Cerebellar nuclear complex (tissue), 1 donor: ENCODE measurements at places on chromosomes 5 and 9.

GRCh38 chr5:124961521-124961920, 215.1 kb upstream of the ZNF608 start:
- no peak for DNase-seq

GRCh38 chr9:123440256-123440655, 84.3 kb downstream of the CRB2 start:
- no peak for DNase-seq

- DNase-seq: no peak
These were observed 912.9 kb upstream of the SEMA6A start for GRCh38 chr5:117487556-117487955.

DNA sequence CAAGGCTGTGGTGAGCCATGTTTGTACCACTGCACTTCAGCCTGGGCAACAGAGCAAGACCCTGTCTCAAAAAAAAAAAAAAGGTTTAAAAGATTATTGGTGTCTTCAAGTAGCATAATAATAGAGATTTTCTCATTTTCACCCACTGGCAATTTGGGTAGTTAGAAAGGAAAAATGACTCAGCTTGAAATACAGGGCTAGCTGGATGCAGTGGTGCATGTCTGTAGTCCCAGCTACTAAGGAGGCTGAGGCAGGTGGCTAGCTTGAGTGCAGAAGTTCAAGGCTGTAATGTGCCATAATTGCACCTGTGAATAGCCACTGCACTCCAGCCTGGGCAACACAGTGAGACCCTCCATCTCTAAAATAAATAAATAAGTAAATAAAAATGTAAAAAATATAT, 111.1 kb downstream of the ARRDC3 start:
- DNase-seq: no peak

DNA sequence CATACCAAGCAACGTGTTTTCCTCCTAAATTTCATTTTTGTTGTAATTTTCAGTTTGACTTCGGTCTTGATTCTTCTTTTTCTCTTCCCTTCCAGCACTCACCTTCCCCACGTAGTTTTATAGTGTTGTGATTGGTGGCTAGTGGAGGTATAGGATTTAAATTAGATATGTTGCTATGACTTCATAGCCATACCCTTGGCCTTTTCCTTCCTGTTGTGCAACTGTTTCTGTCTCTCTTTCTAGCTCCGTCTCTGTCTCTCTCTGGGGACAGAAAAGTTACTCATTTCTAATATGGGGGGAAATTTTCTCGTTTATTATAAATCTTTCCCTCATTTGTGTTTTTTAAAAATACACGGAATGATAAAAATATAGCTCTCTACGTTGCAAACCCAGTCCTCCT, 20.6 kb upstream of the C5orf24 start:
- DNase-seq: no peak

DNA sequence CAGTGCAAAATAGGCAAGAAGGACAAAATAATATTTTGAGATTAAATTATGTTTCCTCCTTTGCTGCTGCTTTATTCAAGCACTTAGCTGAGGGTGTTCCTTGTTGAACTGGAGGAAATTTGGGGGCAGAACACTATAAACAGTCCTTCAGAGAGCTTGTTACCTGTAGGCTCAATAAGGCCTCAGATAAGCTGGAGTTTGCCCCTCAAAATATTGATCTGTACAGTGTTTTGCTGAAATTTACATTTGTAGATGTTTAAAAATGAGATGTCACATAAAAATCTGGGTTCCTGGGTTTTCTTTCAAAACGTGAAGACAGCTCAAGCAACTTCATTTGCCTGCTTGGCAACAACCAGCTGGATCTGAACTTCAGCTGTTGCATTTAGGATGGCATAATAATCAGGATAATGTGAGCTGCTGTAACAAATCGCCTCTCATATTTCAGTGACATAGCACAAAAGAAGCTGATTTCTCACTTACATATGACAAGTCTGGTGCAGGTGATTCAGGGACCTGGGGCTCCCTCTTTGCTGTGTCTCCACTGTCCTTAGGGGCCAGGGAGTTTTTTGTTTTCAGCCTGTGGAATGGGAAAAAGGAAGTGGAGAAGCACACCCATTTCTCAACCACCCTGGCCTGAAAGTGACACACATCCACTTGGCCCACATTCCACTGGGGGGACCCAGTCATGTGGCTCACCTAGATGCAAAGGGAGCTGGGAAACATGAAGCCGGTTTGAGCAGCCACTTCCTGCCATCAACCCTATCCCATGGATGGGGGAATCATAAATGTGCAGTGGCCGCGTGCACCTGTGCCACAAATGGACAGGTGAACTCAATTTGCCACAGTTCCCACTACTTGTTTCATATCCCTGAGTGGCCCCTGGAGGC, 2.4 kb upstream of the PSAT1 start:
- no peak for DNase-seq

GRCh38 chr5:69415584-69415958, 655 bp downstream of the MARVELD2 start:
- no peak for DNase-seq

DNA sequence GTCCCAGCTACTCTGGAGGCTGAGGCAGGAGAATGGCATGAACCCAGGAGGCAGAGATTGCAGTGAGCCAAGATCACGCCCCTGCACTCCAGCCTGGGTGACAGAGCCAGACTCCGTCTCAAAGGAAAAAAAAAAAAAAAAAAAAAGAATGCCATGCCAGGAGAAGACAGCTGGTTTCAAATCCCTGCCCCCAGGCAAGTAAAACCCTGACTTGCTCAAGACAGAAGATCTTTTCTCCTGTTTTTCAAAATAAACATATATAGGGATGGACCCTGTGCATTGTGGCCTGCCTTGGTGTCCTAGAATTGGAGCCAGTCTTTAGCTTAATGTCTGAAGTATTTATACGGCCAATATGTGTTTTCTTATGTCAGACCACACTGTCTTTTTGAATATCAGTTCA, 177.1 kb downstream of the NR3C1 start:
- DNase-seq: no peak

DNA sequence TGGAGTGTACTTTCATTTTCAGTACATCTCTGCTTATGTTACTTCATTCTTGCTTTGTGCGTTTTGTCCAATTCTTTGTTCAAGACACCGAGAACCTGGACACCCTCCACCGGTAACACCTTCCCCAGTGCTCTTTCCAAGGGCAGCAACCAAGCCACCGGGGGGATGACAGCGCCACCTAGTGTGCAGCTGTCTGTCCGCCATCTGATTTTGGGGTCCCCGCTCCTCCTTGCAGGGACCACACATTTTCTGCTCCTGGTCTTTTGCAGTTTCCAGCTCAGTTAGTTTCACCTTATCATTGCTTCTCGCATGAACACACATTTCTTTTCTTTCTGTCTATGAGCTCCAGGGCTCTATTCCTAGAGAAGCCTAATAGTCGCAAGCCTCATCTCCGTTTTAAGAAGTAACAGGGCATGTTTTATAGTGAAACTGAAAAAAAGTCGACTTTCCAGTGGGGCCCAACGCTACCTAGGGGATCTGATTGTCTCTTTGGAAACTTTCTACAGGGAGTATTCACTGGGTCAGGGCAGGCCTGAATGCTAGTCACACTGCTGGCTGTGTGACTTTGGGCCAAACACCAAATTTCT, 152.1 kb downstream of the FSTL4 start:
- DNase-seq: no peak

- DNase-seq: no peak
These were observed 758.7 kb downstream of the CDH18 start for GRCh38 chr5:19229179-19229835.

- no peak for DNase-seq
These were observed 77.8 kb downstream of the CSNK1A1 start for GRCh38 chr5:149473441-149473840.

GRCh38 chr9:1880038-1880565, 135.0 kb upstream of the SMARCA2 start:
- DNase-seq: no peak

DNA sequence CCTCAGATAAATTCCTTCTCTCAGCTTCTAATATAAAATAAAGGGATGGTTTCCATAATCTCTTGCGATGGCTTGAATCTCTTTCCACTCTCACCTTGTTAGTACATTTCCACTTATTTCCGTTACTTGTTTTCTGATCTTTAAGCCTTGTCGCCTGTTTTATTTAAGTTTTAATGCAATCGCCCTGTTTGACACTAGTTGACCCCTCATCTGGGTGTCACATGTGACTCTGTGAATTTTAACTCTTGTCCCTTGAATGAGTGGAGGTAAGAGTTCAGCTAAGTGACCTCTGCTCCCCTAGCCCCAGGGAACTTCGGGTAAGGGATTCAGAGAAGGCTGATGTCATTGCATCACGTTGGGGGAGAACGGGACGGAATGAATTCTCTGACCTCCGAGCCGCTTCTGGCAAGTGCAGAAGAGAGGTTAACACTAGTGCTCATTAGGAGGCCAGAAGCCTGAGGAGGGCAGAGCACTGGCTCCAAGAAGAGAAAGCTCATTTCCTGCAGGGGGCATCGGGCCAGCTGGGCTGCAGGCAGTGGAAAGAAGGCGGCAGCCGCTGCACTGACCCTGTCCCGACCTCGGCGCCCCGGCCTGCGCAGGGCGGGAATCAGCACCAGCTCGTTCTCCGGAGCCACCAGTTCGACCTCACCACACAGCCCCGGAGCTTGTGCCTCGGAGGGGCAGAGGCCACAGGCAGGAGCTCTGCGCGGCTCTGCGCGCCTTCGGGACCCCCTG, 569 bp downstream of the HINT2 start:
- peak; percentile 26 for DNase-seq

DNA sequence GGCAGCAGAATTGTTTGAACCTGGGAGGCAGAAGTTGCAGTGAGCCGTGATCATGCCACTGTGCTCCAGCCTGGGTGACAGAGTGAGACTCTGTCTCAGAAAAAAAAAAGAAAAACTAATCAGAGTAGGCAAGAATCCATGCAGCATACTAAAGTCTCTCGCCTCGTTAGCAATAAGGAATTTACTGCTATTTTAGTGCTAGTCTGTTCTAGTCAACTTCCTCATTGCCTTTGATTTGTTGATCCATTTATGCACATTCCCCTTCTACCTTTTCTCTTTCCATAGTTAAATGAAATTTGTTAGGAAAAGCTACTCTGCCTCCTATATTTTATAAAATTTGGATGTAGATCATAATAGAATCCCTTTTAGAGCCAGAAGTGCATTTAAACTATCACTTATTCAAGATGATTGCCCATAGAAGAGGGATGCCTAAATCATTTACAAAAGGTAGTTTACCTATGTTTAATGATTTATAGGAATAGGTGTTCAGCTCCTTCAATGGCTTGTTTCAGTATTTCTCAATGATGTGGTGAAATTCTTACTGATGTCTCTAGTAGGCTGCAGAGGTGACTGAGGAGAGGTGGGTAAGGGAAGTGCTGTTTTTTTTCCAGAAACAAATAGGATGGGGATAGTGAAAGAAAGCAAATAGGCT, 1.9 kb downstream of the LRRC19 start:
- DNase-seq: no peak

- DNase-seq: no peak
These were observed 3.4 kb upstream of the RHOBTB3 start for GRCh38 chr5:95727764-95728191.

- no peak for DNase-seq
These were observed 73.9 kb downstream of the KIF24 start for GRCh38 chr9:34254966-34255825.

GRCh38 chr5:102845041-102845440, 89.9 kb downstream of the PAM start:
- DNase-seq: no peak

- no peak for DNase-seq
These were observed 4.0 kb downstream of the FBXO4 start for GRCh38 chr5:41929035-41929434.

- no peak for DNase-seq
These were observed 2.9 kb downstream of the ARL14EPL start for GRCh38 chr5:116035123-116035522.

DNA sequence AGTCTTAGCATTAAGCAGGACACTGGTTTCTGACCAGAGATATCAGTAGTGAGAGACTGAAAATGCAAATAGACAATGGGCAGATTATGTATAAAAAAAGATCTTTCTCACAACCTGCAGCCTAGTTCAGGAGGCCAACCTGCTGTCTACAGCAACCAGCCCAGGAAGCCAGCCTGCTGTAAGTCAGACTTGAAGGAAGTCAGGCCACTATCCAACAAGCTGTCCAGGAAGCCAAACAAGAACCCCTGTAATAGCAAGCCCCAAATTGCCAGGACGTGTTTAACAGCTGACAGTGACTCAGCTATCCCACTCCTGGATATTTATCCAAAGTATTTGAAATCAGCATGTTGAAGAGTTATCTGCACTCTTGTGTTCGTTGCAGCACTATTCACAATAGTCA, 121.8 kb upstream of the SPIN1 start:
- no peak for DNase-seq

DNA sequence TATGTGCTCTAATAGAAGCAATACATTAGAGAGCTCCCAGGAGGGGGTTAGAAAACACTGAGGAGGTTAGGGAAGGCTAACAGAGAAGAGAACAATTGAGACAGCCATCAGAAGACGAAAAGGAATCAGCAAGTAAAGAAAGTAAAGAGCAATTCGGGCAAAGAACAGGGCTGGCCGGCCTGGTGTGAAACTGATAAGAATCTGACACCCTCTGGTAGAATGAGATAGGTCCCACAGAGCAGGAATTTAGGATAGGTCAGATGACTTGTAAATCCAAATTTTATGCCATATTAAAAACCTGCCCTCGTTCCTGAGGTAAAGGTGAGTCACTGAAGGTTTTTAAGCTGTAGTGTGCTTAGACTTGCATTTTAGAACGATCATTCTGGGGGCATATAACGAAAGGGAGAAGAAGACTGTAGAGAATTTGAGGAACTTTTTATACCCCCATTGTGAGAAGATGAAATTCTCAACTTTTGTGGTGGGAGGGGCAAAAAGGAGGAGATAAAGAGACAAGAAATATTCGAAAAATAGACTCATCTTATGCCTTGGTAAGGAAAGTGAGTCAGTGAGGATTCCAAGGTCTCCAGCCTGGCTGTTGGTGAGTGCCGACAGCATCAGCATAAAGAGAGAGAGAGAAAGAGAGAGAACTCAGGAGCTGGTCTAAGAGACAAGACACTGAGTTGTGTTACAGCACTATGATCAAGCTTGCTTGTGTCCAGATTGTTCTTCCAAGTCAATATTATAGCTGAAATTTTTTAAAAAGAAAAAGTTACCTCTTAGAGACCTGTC, 51.3 kb downstream of the TMEM167A start:
- DNase-seq: no peak

- DNase-seq: no peak
These were observed 253.0 kb upstream of the IRX2 start for GRCh38 chr5:3004361-3005080.
